Caco-2 (cell line): ENCODE measurements at places on chromosomes 6 and 20. TPM values are rescaled to one million over a fixed set of nuclear protein-coding genes. Genes with fewer than 3 reads are reported as not detected.

DNA sequence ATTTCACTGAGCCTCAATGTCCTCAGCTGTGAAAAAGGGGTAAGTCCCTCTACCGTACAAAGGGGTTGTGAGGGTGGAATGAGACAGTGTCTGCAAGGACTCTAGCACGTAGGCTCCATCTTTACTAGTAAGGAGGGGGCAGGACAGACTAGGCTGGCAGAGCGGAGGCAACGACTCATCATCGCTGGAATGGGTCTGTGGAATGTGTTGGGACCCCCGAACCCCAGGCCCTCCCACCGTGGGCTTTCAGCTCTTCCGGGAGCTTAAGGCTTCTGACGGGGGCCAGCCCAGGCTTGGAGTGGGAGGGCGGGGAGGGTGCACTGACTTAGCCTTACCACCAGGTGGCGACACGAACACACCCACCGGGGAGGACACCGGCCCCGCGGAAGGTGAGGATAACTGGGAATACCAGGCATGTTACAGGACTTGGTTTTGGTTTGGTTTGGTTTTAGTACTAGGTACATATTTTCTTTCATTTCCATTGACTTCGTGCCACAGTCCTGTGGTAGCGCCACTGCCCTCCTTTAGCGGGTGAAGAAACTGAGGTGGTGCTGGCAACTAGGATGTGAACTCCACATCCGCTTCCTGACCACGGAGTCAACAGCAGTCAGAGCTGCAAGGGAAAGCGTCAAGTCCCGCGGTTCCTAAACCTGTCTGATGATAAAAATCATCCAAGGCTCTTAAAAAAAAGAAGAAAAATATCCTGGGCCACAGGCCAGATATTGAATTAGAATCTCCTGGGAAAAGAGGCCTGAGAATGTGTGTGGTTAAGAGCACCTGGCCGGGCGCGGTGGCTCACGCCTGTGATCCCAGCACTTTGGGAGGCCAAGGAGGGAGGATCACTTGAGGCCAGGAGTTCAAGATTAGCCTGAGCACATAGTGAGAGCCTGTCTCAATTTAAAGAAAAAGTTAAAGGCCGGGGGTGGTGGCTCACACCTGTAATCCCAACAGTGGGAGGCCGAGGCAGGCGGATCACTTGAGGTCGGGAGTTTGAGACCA lies 10.3 kb upstream of the TULP1 start:
- peak; percentile 71 for DNase-seq

- no peak for DNase-seq
These were observed 1.3 kb upstream of the MTFR2 start for GRCh38 chr6:136251394-136251793.

- DNase-seq, result no peak
These were observed 112.8 kb upstream of the HEY2 start for GRCh38 chr6:125636671-125637070.

GRCh38 chr6:20180935-20181334 lies 31.3 kb downstream of the MBOAT1 start:
- no peak for DNase-seq

- DNase-seq, result no peak
These were observed 217.8 kb upstream of the CST7 start for GRCh38 chr20:24731312-24731711.

The COQ3 gene
- total RNA-seq, result 5.8 and 6.4 TPM in 2 replicates

The VGLL2 gene
- not detected in 2 replicates for total RNA-seq
